ENCODE measurements at places on chromosomes 16 and 17.
A peak's percentile ranks its signal among the peaks of the same experiment; 100 is the strongest.

DNA sequence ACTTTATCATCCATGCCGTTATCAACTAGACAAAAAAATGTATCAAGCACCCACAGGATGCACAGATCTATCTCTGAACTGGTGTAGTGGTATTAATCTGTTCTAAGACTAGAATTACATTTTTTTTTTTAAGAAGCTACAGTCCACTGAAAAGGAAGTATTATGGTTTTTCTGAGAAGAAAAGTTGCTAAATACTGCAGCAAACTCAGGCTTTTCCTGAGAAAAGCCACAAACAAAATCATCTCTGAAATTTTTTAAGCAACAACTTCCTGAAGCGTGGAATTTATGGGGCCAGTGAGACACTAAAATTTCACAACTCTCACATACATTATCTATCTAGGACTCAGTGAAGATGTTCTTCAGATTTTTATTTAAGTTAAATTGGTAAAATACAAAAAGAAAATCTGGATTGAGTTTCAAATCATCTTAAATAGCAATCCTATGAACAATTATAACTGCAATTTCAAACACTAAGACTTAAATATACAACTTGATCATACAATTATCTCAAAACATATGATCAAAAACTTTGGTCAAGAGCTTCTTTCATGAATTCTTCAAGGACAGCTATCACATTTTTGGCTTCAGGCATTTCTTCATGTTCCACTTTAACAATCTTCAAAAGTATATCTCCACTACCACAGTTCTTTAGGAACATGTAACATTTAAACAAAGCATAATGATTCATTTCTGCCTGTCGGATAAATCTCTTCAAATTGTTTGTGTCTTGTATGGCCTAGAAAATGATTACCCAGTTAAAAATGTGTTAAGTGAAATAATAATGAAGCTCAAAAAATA is 10.5 kb downstream of the C17orf75 start:
- no peak for DNase-seq

GRCh38 chr17:37592291-37592690 is 16.9 kb downstream of the SYNRG start:
- no peak for DNase-seq

GRCh38 chr17:56030009-56030624 is 123.2 kb upstream of the ANKFN1 start:
- DNase-seq: no peak

- no peak for DNase-seq
Measured at GRCh38 chr16:26041952-26042668, 350.4 kb downstream of the HS3ST4 start.

DNA sequence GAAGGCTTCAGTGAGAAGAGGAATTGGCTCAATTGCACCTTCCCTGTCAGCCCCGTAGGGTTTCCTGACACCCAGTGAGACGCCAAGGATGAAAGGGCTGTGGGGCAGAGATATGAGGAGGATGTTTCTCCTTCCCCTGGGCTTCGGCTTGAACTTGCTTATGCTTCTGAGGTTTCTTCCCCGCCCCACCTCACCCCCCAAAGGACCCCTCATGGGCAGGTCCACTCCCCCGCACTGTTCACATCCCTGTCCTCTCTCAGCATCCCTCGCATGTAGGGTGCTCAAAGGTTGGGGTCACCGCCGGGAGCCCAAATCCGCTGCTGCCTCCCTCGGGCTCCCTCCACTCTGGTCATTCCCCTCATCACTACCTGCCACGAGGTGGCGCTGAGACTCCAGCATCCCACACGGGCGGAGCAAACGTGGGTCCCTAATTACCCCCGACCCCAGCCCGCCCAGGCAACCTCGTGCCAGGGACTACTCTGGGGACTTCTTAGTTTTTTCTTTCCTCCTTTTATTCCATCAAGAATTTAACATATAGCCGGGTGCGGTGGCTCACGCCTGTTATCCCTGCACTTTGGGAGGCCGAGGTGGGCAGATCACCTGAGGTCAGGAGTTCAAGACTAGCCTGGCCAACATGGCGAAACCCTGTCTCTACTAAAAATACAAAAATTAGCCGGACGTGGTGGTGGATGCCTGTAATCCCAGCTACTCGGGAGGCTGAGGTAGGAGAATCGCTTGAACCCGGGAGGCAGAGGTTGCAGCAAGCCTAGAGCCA is 3.3 kb upstream of the TRARG1 start:
- peak; percentile 54 for DNase-seq

GRCh38 chr16:2490190-2491105 is 15.5 kb downstream of the TBC1D24 start:
- DNase-seq: no peak

DNA sequence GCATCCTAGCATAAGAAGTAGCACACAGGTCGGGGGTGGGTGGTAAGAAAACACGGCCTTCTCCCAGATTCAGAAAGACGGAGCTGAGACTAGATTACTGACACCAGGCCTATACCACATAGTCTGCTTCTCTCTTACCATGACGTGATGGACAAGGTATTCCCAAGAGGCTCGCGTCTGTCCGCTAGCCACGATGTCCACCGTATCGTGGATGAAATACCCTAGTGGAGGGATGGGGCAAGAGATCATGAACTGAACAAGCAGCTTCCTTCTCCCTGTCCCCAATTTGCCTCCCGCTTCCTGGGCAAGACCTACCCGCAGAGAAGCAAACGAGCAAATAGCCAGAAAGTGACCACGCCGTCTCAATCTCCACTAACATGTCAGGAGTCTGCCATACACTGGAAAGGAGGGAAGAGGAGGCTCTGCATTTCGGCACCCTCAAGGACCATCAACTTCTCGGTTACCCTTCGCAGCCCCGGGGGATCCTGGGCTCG is 820 bp downstream of the TLCD1 start:
- peak; percentile 54 for DNase-seq

GRCh38 chr16:53673189-53673588 is 30.5 kb downstream of the RPGRIP1L start:
- no peak for DNase-seq

DNA sequence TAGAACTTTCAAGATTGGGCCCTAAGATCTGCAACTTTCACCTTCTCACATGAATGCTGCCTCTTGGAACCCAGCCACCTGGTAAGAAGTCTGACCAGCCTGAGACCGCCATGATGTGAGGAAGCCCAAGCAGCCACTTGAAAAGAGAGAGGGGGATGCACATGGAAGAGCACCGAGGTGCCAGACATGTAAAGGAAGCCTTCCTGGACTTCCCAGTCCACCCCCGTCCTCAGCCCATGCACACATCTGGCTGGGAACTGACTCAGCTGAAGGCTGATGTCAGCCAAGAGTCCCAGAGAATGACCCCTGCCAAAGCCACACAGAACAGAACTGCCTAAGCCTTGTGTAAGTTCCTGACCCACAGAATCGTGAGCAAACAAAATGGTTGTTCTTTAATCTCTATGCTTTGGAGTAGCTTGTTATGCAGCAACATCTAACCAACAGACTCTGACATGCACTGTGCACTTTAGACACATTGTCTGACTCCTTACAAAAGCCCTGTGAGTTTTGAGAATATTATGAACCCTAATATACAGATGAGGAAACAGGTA is 86.7 kb downstream of the RMI2 start:
- peak; percentile 34 for DNase-seq

GRCh38 chr17:67054011-67054591 is 9.7 kb downstream of the CACNG1 start:
- no peak for DNase-seq

GRCh38 chr17:17890773-17891759 is 54.3 kb upstream of the SREBF1 start:
- peak; percentile 83 for DNase-seq

DNA sequence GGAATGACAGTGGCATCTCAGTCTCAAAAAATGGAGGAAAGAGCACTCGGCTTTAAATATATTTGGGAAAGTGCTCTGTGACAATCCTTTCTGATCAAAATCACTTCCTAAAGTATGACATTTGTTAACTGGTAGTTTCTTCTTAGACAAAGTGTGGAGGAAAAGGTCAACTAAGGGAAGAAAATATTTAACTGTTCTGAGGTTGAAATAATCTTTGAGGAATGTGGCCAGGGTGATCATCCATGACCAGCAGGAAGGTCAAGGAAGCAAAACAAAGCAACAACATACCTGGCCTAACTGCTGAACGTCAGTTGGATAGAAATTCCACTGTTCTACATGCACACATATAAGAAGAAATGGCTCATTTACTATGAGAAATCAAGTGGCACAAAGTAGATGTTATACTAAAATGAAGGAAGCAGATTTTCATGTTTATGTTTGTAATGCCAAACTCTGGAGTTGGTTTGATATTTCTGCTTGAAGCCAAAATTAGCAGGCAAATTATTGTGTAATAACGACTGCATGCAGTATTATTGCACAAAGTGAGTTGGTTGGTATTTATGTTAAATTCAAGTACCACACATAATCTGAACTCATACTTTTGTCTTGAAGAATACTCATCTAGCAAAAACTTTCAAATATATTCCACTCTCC is 87.3 kb upstream of the CORO6 start:
- peak; percentile 56 for DNase-seq

GRCh38 chr17:74763565-74764387 is 12.4 kb downstream of the NAT9 start:
- no peak for DNase-seq

GRCh38 chr17:37450112-37450511 is 39.6 kb upstream of the DUSP14 start:
- DNase-seq: no peak

DNA sequence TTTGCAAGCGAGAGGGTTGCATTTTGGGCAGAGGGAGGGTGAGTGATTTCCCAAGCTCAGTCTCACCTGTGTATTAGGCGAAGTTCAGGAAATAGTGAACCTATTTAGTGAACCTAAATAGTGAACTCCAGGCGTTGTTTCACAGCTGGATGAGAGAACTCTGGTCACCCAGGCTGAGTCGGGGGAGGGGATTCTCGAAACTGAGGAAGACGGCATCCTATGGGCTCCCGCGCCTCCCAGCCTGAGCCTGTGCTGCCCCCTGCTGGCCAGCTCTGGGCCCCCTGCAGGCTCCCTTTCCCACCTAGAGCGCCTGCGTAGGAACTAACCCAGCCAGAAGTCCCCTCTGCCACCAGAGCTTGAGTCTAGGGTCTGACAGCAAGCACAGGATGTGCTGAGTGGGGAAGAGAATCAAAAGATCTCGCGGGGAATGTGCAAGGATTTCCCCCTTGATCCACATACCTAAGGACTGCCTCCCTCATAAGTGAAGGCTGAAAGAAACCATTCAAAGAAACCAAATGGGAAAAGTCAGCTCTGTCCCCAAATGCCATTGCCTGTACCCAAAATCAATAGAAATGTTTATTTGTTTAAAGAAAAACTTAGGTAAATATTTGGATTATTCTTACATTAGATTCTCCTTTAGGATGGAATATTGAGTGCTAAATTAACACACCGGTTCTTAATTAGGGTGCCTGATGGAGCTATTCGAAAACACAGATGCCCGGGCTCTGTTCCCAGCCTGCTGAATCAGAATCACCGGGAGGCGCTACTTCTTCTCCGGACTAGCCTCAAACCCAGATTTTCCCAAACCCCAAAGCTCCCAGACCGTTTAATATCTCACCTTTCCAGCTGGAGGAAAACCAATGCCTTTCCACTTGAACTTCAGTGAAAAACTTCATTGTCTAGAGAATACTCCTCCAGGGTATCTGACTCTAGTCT is 14.8 kb upstream of the MARVELD3 start:
- DNase-seq: peak; percentile 71

GRCh38 chr17:29012535-29012934 is 6.7 kb upstream of the SEZ6 start:
- peak; percentile 11 for DNase-seq

- peak; percentile 72 for DNase-seq
Measured at GRCh38 chr17:37327341-37328090, 48.3 kb upstream of the C17orf78 start.

Data from cardiac fibroblast (primary cell).